ENCODE measurements at places on chromosomes 5 and 9.

DNA sequence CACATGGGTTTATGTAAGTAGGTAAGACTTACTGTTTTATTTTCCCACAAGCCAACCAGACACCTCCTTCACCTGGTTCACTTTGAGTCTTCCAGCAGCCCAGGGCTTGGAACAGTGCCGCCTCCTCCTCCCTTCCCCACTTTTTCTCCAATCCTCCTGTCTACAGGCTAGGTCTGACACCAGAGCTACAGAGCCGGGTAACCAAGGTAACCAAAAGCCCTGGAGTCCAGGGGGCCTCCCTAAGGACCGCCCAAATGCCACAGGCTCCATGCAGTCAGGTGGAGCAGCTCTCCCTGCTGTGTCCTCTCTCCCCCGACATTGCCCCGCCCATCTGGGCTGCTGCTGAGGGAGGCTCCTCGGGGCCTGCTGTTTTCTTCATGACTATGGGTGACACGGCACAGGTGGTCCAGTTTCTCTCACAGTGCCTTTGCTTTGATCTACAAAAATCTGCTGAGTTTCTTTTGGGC is 138.0 kb upstream of the EFNA5 start:
- DNase-seq, result no peak

DNA sequence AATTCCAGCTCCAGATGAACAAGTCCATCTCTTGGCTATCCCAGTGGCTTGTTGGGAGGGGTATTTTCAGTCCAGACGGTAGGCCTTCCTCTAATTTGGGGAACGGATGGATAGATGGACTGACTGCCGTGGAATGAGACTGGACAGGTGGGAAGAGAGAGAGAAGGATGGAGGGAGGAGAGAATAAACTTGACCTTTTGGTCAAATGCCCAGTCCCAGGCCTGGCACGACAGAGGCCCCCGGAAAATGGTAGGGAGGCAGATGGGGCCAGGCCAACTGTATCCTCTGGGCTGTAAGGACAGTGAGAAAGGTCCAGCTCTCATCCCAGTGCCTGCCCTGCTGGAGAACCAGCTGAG is 1.1 kb downstream of the BHMT start:
- DNase-seq, result no peak

- no peak for DNase-seq
Observed at GRCh38 chr5:171418316-171418981, 998 bp upstream of the FGF18 start.

DNA sequence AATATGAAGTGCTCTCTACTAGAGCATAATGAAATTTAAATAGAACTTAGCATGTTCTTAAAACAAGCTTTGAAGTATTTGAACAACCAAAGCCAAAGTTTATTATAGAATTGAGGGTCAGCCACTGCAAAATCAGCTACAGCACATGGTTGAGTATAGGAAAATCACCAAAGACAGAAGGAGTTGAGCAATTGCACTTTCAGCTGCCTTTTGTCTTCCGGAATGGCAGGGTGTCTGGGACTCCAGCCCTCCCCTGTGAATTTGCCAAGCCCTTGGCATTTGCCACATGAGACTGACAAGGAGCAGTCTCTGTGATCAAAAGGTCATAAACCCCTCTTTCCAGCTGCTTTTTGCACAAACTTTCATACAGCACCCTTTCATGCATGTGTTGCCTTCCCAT is 8.5 kb upstream of the LURAP1L start:
- DNase-seq, result no peak

- no peak for DNase-seq
Observed at GRCh38 chr9:115522912-115523311, 405.0 kb upstream of the TNC start.

- no peak for DNase-seq
Observed at GRCh38 chr5:161096581-161096980, 244.6 kb upstream of the ATP10B start.

DNA sequence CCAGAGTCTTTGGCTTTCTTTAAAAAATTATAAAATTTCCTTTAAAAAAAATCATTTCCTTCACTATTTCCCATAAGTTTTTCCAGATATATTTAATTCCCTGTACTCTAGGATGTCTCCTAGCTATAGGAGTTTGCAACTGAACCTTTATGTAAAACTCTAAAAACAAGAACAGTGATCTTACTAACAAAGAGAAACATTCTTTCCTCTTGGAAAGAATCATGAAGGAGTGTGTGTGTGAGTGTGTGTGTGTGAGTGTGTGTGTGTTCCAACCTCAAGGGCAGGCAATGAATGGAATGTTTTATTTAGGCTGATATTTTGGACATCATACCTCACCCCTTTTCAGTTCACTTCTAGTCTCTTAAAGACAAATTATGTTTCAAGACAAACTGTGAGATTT is 309.2 kb downstream of the CEMIP2 start:
- DNase-seq, result no peak

GRCh38 chr9:136565086-136565714 is 19.4 kb upstream of the NOTCH1 start:
- no peak for DNase-seq

DNA sequence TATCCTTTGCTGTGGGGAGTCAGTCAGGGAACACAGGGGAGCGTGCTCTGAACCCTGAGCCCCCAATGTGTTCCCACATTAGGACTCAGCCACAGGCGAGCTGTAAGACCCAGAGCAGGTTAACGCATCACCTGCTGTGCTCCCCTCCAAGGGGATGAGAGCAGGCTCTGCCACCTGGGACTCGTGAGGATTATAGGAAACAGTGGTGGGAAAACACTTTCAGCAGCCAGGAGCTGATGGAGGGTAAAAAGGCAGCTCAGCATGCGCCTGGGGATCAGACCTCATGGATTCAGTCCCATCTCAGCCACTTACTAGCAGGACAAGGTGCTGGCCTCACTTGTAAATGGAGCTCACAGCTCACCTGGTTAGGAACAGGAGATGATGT is 9.2 kb downstream of the JADE2 start:
- DNase-seq, result no peak

- DNase-seq, result no peak
Observed at GRCh38 chr9:100281676-100282387, 70.9 kb downstream of the TEX10 start.

DNA sequence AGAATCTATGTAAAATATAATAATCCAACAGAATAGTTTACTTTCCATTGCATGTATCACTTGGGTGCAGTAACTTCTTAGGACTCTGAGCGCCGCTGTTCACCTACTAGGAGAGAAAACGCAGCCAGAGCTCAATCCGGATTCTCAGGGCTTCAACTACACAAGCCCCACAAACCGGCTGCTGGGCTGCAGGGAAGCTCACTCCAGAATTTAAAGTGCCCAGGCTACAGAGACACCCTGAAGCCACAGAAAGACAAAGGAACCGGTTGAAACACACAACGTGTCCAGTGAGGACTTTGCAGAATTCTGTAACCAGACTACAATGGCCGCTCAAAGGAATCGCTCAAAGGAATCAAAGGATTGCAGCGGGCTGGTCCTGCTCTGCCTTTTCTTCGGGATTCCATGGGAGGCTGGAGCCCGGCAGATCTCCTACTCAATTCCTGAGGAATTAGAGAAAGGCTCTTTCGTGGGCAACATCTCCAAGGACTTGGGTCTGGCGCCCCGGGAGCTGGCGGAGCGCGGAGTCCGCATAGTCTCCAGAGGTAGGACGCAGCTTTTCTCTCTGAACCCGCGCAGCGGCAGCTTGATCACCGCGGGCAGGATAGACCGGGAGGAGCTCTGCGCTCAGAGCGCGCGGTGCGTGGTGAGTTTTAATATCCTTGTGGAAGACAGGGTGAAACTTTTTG is at the start of gene PCDHGA10:
Gene PCDHGA10 (plus strand): TSS at position 134 of the 686 bp plus-strand sequence. CDS start 189 bp downstream, at position 323.
- no peak for DNase-seq

DNA sequence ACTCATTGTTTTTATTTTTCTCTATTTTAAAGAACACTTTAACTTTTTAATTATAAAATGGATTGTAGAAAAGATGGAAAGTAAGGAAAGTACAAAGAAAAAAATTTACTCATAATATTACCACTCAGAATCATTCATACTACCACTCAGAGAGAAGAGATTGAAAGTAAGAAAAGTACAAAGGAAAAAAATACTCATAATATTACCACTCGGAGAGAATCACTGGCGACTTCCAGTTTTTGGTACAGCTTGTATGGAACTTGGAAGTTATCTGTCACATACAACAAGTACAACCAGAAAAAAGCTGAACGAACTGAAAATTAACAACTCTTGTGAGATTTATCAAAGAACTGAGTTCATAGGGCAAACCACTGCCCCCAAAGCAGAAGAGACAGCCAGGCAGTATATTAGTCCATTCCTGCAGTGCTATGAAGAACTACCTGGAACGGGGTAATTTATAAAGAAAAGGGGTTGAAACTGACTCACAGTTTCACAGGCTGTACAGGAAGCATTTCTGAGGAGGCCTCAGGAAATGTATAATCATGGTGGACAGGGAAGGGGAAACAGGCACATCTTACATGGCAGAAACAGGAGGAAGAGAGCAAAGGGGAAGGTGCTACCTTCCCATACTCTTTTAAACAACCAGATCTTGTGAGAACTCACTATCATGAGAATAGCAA is 183.9 kb downstream of the SMARCA2 start:
- DNase-seq, result no peak

DNA sequence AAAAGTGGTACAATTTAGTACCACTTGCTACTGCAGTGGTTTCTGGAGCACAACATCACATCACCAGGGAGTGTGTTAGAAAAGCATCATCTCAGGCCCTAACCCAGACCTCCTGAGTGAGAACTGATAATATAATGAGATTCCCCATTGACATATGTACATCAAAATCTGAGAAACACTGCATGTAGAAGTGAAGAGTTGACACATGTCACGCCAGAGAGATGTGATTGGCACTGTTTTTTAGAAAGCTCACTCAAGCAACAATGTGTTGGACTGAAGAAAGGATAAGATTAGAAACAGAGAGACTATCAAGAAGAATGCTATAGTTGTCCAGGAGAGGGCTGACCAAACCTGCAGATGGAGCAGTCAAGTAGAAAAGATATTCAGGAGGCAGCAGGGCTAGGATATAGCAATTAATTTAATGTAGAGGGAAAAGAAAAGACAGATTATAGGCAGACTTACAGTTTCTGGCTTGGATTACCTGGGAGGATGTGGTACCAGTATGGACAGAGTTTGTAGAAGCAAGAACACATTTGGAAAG is 324.4 kb upstream of the ADAMTSL1 start:
- DNase-seq, result no peak

DNA sequence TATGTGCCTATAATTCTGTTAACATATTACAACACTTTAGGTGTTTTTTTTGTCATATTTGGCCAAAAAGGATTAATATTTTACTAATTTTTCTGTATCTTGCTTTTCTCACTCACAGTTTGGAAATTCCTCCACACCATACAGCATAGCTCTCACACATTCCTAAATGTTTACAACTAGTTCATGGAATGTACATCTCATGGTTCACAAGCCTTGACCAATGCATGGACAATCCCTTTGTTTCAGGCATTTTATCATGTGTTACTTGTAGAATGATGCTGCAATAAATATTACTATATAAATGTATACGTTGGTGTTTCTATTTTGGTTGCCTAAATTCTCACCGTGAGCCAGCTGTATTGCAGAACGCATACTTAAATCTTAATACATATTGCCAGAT is 80.5 kb upstream of the SPATA31C2 start:
- DNase-seq, result no peak

DNA sequence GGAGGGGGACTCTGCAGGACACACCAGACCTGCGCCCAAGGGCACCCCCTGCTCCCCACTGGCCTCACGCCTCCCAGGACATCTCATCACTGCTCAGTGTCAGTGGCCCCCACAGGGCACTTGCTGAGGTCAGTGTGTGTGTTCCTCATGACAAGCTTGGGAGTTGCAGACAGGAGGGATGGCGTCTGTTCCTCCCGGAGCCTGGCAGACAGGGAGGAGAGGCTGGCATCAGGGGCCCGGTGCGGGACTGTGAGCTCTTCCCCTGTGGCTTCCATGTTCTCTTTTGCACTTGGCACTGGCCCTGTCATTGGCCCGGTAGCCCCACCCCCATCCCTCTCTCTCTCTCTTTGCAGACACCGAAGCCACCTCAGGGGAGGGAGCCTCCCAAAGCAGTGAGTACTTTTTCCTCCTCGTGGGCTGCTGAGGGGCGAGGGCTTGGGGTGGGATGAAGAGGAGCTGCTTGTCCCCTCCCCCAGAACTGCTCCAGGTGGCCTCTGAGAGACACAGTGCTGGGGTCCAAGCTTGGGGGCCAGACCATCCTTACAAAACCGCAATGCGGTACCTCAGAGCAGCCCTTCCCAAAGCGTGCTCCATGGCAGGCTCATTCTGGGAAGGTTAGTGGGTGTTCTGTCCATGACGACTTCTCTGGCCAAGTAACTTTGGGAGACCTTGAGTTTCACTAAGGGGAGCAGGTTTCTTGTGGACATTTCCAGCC is 75.7 kb downstream of the AMBP start:
- no peak for DNase-seq

- DNase-seq, result no peak
Observed at GRCh38 chr5:5141339-5141599, 1.1 kb downstream of the ADAMTS16 start.

DNA sequence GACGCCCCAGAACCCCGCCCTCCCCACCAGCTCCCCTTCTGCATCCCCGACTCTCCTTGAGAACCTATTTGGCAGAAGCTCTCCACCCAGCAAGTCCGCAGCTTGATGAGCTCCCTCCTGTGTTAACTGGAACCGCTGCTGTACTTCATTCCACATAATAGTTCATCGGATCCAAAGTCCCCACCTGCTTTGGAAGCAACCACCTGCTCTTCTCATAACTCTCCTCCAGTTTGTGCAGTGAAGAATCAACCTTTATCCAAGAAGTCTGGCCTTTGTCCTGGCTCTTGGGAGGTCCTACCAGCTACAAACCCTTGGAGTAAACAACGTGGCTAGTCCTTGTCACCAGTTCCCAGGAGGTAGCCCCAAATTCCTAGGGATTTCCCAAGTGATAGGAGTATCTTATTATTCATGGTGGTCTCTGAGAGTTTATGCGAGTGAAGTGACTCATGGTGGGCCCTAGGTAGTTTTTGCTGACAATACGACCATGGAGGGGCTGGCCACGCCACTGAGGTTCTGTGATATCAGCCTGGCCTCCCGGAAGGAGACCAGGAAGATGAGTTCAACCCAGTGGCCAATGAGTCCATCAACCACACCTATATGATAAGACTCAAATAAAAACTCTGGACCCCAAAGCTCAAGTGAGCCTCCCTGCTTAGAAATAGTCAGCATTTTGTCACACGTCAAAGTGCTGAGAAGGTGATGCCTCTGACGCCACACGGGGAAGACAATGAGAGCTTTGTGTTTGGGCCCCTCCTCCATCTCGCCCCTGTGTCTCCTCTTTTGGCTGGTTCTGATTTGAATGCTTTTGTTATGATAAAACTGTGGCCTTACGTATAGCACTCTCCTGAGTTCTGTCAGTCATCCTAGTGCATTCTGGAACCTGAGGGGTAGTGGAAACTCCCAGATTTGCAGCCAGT is 3.6 kb upstream of the IL4 start:
- no peak for DNase-seq

GRCh38 chr9:129553277-129553676 is 67.6 kb downstream of the C9orf50 start:
- DNase-seq, result no peak

GRCh38 chr5:5671823-5672222 is 249.3 kb downstream of the ICE1 start:
- no peak for DNase-seq

GRCh38 chr5:6773342-6774035 is 60.3 kb downstream of the TENT4A start:
- DNase-seq, result no peak

All from activated naive CD4-positive, alpha-beta T cell (primary cell).